ENCODE measurements at places on chromosomes 3 and 15.

GRCh38 chr15:29355477-29355876, 85.9 kb upstream of the NSMCE3 start:
- DNase-seq: no peak

DNA sequence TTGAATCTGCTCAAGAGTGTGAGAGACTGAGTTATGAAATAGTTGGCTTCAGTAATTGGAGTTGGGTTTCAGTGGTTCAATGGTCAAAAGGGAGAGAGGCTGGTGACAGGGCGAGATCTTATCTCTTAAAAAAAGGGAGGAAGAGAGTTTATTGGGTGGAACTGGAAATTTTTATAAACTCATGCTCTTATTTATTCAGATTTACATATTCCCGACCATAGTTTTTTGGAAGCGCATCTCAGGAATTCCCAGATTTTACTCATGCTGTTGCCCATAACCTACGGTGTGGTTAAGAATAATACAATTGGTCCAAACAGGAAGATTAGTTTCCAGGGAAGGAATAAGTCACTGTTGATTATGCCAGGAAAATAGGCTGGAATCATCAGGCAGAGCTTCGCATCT, 41.4 kb downstream of the CD200 start:
- no peak for DNase-seq

DNA sequence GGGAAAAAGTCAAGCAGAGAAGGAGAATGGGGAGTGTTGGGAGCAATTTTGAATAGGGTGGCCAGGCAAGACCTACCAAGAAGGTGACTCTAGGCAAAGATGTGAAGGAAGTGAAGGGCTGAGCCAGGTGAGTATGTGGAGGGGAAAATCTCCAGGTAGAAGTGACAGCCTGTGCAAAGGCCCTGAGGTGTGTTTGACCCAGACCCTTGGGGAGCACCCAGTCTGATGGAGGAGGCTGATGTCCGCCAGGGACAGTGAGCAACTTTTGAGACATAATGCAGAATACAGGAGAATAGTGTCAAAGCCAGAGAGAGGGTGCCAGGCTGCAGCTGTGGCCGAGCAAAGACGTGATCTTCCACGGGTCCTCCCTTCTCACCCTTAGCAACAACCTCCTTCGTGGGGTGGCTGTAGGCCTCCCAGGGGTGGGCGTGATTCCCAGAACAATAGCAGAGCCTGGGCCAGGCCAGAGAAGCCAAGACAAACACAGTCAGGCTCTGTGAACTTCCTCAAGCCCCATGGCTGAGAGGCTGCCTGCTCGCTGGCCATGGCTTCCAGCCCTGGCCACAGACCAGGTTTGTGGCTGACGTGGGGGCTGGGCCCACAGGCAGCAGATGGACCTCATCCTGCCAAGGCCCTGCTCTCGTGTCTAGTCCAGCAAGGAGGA, 58.1 kb downstream of the SLC6A6 start:
- no peak for DNase-seq

DNA sequence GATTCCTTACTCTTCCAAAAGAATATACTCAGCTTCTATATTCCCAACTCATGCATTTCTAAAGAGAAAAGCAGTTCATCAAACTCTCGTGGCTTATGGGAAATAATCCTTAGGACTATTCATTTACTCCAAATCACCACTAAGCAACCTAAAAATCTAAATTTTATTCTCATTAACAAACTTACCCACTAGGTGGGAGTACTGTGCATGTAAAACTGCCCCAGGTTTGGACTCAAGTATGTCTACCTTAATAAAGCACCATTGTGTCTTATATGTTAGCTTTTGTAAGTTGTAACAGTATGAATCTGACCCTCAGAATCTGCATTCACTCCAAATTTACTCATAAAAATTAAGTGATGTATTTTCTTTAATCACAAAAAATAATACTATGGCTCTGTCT, 25.3 kb downstream of the RAD18 start:
- no peak for DNase-seq

DNA sequence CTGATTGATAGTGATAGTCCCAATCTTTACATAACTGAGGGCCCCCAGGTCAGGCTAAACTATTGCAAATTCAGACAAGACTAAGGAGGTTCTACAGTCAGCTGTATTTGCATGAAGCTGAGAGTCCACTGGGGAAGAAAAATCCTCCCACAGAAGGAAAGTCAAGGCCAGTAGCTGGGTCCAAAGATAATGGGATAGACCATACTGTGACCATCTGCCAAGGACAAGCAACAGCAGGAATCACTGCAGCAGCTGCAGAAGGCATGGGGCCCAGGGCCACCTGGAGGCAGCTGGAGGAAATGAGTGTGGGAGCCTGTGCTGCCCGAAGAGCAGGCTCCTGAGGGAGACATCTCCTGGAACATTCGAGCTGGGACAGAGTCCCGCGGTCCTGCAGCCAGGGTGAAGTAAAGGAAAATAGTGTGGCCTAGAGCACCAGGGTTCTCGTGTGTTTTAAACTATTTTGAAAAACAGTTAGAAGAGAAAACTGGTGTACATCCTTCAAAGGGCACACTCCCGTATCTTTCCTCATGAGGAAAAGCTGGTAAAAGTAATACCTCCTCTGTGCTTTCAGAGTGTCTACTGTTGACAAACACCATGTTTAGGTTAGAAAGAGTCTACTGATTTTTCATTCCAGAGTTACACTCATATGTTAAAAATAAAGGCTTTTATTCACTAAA, 13.2 kb upstream of the TMEM212 start:
- DNase-seq: no peak

GRCh38 chr3:159586571-159587202, 401.9 kb upstream of the IL12A start:
- DNase-seq: no peak
